ENCODE measurements at places on chromosomes 4 and X. TPM values are rescaled to one million over a fixed set of nuclear protein-coding genes. Genes with fewer than 3 reads are reported as not detected.

Gene SASH3
- not detected for total RNA-seq

DNA sequence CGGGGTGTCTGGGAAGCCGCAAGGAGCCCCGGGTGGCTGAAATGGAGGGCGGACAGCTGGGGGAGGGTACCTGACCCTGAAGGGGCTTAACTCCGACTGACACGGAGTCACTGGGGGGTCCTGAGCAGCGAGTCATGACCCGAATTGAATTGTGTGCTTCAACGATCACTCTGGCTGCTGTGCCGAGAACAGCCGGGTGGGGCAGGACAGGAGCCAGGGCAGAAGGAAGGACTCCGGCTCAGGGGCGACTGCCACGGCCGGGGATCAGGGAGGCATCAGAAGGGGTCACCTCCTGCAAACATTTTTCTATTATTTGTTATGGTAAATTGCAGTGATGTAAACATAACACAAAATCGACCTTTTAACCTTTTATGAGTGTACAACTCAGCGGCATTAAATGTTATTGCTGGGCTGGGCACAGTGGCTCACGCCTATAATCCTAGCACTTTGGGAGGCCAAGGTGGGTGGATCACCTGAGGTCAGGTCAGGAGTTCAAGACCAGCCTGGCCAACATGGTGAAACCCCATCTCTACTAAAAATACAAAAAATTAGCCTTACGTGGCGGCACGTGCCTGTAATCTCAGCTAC lies 21.6 kb downstream of the ZFYVE28 start:
- H3K27ac ChIP-seq, result no peak overlapping the region
- no peak overlapping the region for H3K4me3 ChIP-seq
- no peak for DNase-seq
- no peaks in the 10 kb centered on the region for H3K36me3 ChIP-seq

- H3K36me3 ChIP-seq, result no peaks in the 10 kb centered on the region
- no peak for DNase-seq
- H3K4me3 ChIP-seq, result no peak overlapping the region
- H3K4me1 ChIP-seq, result no peaks in the 10 kb centered on the region
These were observed 40.7 kb downstream of the KLF3 start for GRCh38 chr4:38704622-38705154.

Gene ATP1B4
- not detected for total RNA-seq

GRCh38 chr4:27187786-27188185 lies 327.1 kb downstream of the STIM2 start:
- H3K36me3 ChIP-seq, result no peaks in the 10 kb centered on the region
- no peaks in the 10 kb centered on the region for H3K4me1 ChIP-seq
- no peaks in the 10 kb centered on the region for H3K27me3 ChIP-seq
- H3K4me3 ChIP-seq, result no peak overlapping the region

Gene PPP4R3C
- not detected for total RNA-seq

DNA sequence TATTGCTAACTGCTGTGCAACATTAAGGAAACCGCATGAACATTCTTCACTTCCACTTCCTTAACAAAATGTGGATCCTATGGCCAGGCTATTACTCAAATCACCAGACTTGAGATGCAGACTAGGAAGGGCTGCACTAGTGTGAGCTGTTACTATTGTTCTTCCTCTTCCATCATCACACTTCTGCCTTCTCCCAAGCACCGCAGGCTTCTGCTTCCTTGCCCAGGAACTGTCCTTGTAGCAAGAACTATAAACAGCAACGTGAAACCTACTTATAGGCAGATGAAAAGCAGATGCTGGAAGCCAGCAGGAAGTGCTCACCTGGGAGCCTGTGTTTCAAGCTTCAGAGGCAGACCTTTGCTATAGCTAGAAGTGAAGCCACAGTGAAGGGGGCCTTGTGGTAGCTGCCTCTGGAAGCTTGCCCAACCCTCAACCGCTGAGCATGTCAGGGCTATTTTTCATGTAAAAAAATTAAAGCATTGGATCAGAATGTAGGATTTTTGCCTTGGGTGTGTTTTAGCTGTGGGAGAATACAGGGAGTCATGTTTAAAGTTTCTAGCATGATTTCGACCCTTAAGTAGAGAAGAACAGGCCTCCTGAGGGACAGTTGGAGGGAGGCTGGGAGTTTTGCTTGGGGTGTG lies 43.9 kb downstream of the CLNK start:
- H3K36me3 ChIP-seq, result no peaks in the 10 kb centered on the region
- no peaks in the 10 kb centered on the region for H3K27me3 ChIP-seq
- DNase-seq, result peak; percentile 64
- no peak overlapping the region for H3K4me3 ChIP-seq

DNA sequence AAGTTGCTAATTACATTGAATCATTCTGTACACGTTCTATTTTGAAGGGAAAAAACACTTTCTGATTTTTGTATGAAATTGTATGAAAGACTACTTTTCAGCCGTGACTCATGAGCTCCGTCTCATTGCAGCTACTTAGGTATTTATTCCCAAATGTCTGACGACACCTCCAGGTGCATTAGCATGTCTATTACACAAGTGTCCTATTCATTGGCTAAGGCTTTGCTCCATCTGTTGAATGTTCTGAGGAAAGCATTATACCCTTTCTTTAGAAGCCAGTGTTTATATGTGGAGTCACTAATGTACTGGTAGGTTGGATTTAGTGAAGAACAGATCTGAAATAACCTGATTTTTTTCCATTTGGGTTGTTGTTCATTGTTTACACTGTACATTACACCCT lies 51.8 kb downstream of the MAP7D3 start:
- peak; percentile 56 for DNase-seq
- no peaks in the 10 kb centered on the region for H3K36me3 ChIP-seq
- no peak overlapping the region for H3K4me3 ChIP-seq
- H3K27ac ChIP-seq, result no peak overlapping the region
- H3K27me3 ChIP-seq, result no peaks in the 10 kb centered on the region

GRCh38 chr4:139171876-139172691 lies 4.9 kb downstream of the ELF2 start:
- H3K4me3 ChIP-seq, result no peak overlapping the region
- H3K36me3 ChIP-seq, result no peaks in the 10 kb centered on the region
- no peaks in the 10 kb centered on the region for H3K4me1 ChIP-seq
- H3K27ac ChIP-seq, result no peak overlapping the region
- peak; percentile 46 for DNase-seq

DNA sequence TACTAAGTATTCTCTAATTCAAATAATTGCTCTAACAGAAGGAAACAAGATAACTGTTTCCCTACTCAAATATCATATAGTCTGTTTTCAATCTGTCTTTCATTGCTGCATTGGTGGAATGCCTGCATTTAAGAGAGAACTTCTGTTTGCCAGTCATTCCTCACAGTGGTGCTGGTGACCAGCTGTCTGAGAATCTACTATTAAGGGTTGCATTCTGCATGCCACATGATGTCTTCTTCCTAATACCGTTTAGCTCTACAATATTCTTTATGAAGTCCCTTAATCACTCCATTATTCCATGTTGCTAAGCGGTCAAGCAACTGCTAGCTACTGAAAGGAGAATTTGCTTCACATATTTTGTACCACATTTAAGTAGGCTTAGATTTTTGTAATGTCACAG lies 167.1 kb upstream of the CENPE start:
- DNase-seq, result no peak
- no peaks in the 10 kb centered on the region for H3K4me1 ChIP-seq
- no peaks in the 10 kb centered on the region for H3K27me3 ChIP-seq
- H3K36me3 ChIP-seq, result no peaks in the 10 kb centered on the region
- H3K27ac ChIP-seq, result no peak overlapping the region

- H3K27ac ChIP-seq, result no peak overlapping the region
- H3K4me3 ChIP-seq, result no peak overlapping the region
- H3K36me3 ChIP-seq, result peaks cover 9% of the 10 kb centered on the region
- H3K4me1 ChIP-seq, result peaks cover 17% of the 10 kb centered on the region
- peak; percentile 79 for DNase-seq
These were observed 95.5 kb downstream of the ZNF827 start for GRCh38 chr4:145843148-145843547.

Gene DGAT2L6
- not detected for total RNA-seq

- H3K36me3 ChIP-seq, result no peaks in the 10 kb centered on the region
- H3K27me3 ChIP-seq, result no peaks in the 10 kb centered on the region
- no peak overlapping the region for H3K4me3 ChIP-seq
- DNase-seq, result no peak
- H3K27ac ChIP-seq, result no peak overlapping the region
- no peaks in the 10 kb centered on the region for H3K4me1 ChIP-seq
These were observed 599.8 kb downstream of the GALNTL6 start for GRCh38 chr4:172412851-172413580.

- H3K36me3 ChIP-seq, result no peaks in the 10 kb centered on the region
- peak; percentile 17 for DNase-seq
- no peak overlapping the region for H3K27ac ChIP-seq
- H3K27me3 ChIP-seq, result no peaks in the 10 kb centered on the region
- H3K4me3 ChIP-seq, result no peak overlapping the region
These were observed 580.6 kb downstream of the EPHA5 start for GRCh38 chr4:65089666-65090065.

DNA sequence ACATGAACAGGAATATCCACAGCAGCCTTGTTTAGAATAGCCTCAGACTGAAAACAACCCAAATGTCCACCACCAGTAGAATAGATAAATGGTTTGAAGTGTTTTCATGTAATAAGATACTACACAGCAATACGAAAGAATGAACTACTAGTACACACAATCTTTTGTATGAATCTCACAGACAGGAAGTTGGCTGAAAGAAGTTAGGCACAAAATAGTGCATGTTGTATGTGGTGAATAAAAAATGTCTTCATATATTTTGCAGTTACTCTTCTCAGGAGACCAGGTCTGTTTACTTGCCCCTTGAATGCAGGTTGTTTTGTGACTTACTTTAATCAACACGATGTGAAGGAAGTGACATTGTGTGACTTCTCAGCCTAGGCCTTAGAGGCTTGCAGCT lies 75.9 kb upstream of the LEF1 start:
- no peak for DNase-seq
- no peaks in the 10 kb centered on the region for H3K4me1 ChIP-seq
- no peaks in the 10 kb centered on the region for H3K27me3 ChIP-seq
- no peaks in the 10 kb centered on the region for H3K36me3 ChIP-seq
- H3K4me3 ChIP-seq, result no peak overlapping the region
